ENCODE measurements at places on chromosomes 6 and 20.

DNA sequence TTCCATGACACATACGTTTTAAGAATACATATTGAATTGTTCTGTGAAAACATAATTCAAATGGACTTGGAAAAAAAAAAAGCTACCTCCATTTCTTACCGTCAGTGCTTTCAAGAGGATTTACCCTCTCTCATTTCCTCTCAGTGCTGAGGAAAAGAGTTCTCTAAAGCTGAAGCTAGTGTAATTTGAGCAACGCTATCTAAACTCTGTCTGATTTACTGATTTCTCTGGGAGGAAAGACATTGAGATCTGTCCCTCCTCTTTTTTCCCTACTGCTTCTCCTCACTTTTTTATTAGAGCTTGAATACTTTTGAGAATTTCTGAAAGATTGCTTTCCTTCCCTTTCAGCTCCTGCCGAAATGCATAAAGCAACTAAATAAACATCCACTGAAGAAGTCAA, 41.2 kb upstream of the GRIK2 start:
- DNase-seq: no peak

DNA sequence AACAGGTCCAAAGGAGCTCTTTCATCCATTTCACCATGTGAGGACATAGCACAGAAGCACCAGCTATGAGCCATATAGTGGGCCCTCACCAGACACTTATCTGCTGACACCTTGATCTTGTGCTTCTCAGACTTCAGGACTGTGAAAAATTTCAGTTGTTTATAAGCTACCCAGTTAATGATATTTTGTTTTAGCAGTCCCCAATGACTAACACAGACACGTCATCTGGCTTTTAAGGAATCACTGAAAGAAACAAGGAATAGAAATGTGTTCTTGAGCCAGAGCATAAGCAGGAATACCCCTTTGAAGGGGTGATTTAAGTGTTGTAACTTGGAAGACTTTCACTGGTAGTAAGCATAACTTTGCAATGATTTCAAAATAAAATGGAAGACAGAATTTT, 214.7 kb upstream of the PTCHD4 start:
- DNase-seq: no peak

GRCh38 chr20:11084508-11084907, 410.7 kb upstream of the JAG1 start:
- DNase-seq: no peak

DNA sequence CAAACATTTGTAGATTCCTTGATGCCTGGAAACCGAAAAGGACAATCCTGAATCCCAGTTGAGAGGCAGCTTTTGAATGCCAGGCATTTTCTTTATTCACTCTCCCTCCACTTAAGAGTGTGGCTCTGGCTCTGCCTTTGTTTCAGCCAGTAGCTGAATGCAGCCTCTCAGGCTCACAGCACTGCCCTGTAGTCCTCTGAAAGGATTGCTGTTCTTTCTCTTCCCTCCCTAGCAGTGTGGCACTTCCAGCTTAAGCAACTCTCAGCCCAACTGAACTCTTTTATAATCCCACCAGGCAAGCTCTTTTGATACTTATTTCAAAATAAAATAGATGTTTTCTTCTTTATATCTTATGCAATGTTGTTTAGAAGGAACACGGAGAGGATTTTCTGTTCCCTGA, 415.6 kb downstream of the GJA1 start:
- no peak for DNase-seq

DNA sequence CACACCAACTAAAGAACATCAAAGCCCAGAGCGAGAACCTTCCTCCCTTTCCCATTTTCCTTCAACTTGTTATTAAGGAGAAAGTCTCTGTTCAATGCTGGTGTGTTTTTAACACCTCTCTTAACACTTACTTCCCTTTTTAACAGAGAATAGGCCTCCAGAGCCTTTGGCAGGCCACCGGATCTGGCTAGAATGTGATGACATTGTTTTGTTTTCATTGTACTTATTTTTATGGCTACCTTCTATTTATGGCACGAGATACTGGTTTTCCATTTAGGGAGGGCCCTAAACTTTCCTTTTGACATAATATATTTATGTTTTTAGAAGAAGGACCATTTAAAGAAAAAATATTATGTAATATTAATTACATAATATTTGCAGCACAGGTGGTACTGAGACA, 21.6 kb downstream of the TCF15 start:
- no peak for DNase-seq

DNA sequence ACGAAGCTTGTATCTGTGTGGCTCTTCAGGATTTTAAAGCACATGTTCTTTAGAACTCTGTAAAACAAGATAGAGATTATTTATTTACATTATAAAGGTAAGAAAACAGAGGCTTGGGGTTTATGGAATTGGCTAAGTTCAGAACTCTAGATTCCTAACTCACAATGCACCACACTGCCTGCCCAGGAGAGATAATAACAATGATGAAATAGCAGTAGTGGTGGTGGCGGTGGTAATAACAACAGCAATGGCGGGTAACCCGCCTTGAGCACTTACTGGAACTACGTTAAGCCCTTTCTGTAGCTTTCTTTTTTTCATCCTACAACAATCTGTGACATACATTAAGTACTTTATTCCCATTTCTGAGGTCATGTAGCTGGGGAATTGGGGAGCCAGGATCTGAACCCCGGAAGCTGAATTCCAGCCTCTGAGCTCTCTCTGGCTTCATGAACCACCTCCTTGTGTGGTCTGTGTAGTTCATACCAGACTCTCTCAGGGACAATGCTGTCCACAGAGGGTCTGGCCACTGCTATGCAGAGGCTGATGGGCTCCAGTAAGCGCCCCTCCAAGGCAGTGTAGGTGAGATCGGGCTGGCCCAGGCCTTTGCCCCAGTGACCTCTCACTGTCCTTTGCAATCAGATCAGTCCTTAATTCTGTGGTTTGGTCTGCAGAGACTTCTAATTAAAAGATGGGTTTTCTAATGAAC, 260.9 kb downstream of the SLC24A3 start:
- DNase-seq: no peak

DNA sequence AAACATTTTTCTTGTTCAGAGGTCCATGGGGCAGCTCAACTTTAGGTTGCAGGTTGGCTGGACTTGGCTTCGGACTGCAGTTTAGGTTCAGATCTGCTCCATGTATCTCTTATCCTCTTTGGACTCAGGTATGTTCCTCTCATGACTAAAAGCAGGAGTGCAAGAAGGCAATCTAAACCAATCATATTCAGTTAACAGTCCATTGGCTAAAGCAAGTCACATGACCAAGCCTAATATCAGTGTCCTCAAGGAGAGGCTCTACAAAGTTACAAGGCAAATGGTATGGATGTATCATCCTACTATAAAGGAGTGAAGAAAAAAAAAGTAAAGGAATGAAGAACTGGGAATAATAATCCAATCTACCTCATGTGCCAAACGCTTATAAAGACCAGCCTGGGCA, 2.5 kb upstream of the ACTR5 start:
- DNase-seq: no peak

- DNase-seq: no peak
These were observed 153.7 kb upstream of the OLIG3 start for GRCh38 chr6:137647762-137648447.

DNA sequence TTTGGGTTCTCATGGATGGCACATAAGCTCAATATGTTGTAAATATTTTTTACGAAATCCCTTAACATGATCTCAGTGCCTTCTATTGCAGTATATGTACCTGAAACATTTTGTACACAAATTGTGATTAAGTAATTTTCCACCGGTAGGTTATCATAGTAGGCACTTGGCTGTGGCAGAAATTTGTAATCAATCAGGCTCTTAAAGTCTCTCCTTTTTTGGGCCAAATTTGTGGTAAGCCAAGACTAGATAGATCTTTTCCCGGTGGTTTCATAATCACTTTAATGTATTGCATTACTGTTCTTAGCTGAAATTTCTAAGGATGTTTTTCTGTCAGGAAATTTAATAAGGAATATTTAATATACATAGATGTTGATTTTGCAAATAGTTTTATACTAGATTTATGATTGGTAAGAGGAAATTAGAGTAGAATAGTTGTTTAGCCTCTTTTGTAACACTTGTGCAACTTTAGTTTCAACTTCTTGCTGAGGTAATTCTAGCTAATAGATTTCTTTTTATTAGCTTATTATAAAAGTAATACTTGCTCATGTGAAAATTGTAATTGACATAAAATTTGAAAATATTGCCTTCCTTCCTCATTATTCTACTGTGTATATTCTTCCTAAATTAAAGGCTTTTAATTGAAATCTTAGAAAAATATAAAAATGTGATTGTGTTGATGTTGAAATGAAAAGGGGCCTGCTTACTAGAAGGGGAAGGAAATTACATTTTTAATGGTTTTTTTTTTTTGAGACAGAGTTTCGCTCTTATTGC, 3.2 kb downstream of the PCMT1 start:
- DNase-seq: no peak

DNA sequence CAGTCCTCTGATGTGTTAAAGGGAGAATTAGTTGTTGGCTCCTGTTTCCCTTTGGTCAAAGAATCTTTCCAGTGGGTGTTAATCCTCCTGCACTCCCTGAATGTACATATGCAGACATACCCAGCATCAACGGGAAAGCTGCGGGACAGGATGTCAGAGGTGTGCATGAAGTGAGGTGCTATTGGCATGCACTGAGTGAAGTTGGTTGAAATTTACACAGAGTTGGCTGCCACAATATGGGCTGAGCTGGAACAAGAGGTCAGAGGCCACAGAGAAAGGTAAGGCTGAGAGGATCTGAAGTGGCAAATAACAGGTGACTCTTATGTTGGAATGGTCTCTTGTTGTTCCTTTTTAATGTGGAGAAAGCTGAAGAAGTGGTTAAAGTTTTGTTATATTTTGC, 82.7 kb upstream of the AKIRIN2 start:
- DNase-seq: no peak

DNA sequence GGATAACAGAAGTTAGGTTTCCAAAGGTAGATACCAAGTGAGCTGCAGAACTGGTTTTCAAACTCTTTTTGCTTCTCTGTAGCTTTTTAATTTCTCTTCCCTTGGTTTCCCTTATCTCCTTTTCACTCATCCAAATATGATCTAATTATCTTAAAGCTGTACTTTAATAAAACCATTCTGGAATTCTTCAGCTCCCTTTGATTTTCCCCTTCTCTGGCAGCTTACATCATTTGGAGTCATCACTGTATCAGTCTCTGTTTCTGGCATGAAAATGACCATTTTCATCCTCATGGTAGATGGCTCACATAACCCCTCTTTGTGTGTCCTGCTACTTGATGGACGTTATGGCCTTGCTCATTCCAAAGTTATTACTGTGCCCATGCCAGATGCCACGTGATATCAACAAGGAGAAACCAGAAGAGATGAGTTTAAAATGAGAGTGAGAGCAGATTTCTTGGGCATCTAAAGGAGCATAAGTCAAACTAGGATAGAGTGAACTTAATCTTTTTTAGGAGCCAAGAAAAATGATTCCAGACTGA, 620.2 kb downstream of the QKI start:
- DNase-seq: no peak

DNA sequence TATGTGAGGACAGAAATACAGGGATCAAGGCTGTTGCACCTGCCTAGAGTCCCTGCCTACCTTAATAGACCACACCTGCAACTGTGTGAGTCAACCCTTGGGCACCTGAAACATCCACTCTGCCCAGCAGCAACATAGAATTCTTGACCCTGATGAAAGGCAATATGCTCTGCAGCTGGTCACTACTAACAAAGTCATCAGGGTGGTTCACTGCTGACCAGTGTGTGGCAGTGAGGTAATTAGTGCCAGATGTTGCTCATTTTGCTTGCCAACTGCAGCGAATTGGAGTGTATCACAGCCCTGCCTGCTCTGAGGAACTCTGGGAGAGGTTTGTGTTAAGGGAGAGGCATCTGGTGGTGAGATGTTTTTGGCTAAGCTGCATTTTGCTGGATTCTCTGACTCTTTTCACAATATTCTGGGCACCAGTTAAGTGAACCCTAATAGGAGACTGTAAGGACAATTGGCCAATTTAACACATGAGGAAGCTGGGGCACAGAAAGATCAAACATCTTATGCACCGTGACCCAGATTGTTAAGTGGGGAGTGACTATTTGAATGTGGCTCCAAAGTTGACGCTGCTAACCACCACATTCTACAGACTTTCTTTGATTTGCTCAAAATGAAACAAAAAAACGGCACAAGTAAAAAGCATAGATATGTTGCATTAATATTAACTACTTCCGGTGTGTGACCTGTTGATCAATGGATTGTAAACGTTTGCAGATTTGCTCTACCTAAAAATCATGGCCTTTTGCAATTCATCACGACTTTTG, 61.9 kb upstream of the OPRM1 start:
- DNase-seq: peak; percentile 32

DNA sequence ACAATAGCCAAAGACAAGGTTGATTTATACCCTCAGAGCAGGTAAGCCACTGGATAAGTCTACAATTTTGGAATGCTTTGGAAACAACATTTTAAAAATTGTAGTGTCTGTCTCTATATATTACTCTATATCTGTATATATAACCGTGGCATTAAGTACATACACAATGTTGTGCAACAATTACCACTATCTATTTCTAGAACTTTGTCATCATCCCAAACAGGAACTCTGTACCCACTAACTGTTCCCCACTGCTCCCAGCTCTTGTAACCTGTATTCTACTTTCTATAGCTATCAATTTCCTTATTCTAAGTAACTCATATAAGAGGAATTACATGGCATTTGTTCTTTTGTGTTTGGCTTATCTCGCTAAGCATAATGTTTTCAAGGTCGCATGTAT, 78.2 kb upstream of the ASCC3 start:
- DNase-seq: no peak

DNA sequence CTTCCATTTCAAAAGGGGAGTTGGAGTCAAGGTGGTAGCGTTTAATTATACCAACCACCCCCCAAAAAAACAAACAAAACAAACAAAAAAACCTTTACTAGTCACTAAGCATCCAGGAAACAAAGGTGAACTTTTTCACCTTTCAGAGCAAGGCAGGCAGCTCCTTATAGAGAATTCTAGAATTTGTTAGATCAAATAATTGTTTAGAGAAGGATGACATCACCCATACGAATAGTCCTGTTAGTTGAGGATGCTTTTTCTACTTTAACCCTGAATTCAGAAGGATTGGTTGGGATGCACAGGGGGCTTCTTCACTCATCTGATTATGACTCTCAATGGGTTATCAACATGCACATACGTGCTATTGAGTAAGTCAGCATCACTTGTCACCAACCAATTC, 44.3 kb downstream of the GNAS start:
- no peak for DNase-seq

DNA sequence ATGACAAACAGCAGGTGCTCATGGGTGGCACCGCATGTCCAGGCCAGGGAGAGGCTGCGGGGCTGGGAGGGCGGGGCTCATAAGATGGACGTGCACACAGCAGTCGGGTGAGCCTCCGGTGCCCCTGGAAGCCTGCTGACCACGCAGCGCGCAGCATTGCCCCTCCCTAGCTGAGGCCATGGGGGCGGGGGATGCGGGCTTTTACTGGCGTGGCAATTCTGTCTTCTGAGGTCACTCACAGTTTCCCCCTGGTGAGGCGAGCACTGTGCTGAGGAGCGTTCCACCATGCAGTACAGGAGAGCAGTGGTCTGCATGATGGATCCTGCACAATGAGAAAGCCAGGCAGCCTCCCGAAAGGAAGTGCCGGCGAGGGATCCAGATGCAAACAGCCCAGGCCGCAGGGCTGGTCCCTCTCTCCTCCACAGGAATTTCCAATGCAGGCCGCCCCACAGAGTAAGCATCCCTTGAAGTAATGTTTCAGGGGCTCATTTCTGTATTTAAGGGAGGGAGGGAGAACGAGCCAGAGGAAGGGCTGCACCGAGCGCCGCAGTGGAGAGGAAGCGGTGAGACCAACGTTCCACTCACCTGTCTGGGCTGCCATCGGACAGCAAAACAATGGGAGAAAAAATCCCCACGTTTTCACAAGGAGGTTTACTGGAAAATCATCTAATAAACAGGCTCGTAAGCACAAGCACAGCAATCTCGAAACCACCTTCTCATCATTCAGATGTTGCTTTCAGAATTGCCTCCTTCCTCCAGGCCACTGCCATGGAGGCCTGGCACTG, 56.0 kb downstream of the IRF4 start:
- no peak for DNase-seq
